HL-60 (cell line): ENCODE measurements at places on chromosomes 1 and 21.

- DNase-seq = no peak
These were observed 20.5 kb upstream of the FRRS1 start for GRCh38 chr1:99786751-99787501.

- no peak for DNase-seq
These were observed 83.9 kb downstream of the ST6GALNAC5 start for GRCh38 chr1:76951153-76951552.

DNA sequence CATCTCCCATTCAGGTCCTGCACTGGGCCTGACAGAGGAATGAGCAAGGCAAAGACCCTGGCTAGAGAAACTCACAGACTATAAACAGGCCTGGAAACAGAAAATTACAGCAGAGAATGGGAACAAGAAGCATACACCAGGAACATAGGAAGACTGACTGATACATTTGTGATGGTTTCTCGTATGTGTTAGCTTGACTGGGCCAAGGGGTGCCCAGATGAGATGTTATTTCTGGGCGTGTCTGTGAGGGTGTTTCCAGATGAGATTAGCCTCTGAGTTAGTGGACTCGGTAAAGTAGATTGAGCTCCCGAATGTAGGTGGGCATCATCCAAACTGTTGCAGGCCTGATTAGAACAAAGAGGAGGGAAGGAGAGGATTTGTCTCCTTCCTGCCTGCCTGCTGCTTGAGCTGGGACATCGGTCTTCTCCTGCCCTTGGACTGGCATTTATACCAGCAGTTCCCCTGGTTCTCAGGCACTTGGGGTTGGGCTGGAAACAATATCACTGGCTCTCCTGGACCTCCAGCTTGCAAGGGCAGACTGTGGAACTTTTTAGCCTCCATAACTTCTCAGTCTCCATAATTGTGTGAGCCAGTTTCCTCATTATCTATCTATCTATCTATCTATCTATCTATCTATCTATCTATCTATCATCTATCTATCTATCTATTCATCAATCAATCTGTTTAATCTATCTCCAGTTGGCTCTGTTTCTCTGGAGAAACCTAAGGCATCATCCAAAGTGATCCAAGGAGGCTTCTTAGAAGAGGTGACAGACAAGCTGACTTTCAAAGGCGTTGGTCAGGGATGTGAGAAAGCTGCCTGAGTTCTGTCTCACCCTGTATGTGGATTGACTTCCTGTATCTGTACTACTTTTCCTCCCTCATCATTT lies 9.7 kb upstream of the FOXO6 start:
- DNase-seq = no peak

GRCh38 chr1:21927533-21928237 lies 9.4 kb downstream of the HSPG2 start:
- no peak for DNase-seq

DNA sequence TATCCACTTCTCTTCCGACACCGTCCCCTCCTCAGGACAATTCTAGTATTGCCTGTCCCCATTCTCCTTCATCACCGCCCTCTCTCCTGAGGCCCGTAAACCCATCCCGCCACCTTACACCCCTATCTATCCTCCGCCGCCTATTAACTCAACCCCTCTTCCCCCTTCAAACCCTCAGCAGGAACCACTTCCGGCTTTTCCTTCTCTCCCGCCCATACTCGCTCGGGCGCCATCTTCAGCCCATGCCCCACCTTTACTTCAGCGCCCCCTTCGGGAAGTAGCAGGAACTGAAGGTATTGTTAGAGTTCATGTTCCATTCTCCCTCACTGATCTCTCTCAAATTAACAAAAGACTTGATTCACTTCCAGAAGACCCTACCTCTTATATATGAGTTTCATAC lies 31.6 kb downstream of the VN1R5 start:
- no peak for DNase-seq

DNA sequence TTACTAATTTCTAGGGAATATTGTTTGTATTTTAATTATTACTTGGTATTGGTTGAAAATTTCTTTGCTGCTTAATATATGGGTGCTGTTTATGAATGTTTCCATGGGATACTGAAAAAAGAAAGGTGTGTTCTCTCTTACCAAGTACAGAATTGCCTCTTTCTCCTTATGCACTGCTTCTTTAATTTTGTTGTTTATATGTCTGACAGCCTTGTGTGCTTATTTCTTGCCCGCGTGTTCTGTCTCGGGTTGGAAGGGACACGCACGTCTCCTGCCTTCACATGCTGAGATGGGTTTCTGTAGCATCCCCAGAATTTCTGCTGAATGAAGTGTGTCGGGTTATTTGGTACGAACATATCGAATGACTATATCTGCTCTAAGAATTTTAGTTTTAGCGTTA lies 51.1 kb downstream of the AGPAT3 start:
- DNase-seq = no peak

- DNase-seq = no peak
These were observed 47.9 kb downstream of the SLC45A1 start for GRCh38 chr1:8365661-8366362.

DNA sequence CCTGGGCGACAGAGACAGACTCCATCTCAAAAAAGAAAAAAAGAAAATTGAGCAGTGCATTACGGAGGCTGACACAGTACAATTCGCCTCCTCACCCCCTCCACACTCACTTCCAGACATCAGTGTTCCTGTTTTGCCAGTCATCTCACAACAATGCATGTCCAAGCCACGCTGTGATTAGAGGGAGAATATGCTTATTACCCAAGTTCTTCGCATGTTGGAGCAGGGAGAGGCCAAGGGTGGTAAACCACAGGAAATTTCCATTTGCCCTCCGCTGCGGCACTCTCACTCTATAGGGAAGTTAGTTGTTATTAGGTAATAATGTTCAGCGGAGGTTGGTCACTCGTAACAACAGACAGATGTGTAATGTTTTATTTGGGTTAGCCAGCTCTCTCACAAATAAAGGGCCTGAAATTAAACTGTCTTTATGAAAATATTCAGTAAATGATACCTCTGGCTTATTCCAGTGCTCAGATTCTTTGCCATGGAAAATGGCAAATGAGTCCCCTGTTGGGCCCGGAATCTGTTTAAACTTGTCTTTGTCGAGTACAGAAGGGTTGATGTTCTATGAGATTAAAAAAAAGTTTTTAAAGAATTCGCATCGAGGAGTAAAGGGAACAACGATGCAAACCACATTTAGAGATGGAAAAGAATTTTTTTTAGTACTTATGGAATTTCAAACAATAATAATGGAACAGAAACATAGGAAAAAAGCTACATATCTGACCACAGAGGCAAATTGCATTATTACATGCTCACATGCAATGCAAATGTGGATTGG lies 33.1 kb downstream of the KCNJ15 start:
- DNase-seq = peak; percentile 98

GRCh38 chr1:52751589-52752483 lies 25.6 kb downstream of the ZYG11B start:
- DNase-seq = no peak

DNA sequence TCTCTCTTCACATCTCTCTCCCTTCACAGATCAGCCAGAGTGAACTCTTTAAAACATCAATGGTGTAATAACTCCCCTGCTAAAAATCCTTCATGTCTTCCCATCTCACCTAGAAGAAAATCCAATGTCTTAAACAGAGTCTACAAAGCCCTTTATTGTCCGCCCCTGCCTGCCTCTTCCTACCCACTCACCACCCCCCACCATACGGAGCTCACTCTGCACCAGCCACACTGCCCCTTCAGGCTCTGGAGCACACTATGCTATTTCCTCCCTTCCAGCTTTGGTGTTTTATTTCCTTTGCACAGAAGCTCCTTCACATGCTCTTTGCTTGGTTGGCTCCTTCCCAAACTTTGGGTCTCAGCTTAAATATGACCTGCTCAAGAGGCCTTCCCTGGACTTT lies 10.2 kb downstream of the CAMK1G start:
- no peak for DNase-seq

DNA sequence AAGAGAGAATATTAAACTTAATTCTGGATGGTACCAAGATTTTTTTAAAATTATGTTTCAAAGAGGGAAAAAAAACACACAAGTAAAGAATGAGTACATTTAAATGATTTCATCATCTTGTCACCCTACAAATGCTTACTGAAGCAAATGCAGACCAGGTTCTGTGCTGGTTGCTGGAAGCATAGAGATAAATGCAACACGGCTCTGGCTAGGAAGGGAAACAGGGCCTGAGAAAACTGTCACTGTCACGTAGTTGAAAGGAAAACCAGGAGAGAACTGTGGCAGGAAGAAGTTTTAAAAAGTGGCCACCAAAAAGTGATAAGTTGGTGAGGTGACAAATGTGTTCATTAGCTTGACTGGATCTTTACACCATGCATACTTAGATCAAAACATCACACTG lies 336.9 kb upstream of the NFIA start:
- no peak for DNase-seq

GRCh38 chr1:7495962-7496361 lies 275.1 kb upstream of the VAMP3 start:
- DNase-seq = no peak

DNA sequence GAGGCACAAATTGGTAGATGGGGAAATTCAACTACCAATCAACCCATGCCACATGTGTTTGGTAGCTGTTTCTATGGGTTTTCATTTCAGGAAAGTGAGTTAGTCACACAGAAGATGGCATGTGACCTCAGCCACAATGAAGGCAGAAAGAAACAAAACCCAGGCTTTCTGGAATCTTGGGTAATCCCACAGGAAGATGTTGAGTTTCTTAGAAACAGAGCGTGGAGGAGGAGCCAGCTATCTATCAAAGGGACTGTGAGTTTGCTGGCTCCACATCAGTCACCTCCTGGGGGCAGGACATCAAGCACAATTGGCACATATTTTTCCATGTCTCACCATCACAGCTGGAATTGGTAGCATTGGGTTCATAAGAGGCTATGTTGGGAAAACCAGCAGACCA lies 188.9 kb upstream of the PLXNA2 start:
- DNase-seq = no peak

DNA sequence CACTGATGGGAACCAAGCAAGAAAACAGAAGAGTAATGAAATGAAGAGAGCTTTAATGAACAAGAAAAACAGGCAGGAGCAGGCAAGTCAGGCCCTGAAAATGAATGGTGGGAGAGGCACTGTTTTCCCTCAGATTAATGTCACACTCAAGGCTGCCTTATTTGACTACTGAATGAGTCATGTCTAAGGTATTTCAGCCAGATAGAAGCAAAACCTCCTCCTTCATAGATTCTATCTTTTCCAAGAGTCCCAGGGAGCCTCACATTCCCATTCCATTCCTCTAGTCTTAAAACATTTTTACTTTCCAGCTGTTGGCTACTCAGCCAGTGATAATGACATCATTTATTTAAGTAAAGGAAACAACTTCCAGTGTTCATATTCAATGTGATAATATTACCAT lies 228.4 kb upstream of the NRIP1 start:
- DNase-seq = no peak

DNA sequence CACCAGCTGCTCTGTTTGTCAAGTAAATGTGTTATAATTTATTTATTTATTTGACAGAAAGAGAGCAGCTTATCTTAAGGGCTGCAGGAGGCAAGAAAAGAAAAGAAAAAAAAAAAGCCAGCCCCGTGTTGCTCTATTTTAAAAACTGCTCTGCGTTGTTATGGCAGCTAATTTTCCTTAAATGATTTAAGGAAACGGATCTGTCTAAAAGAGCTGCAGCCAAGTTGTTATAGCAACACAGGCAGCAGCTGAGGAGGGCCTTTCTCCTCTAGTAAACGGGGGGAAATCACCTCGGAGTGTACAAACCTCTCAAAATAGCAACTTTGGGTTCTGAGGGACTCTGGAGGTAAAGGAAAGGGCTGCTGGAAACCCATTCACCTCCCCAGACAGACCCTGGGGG lies 149.2 kb downstream of the BEND5 start:
- no peak for DNase-seq

- no peak for DNase-seq
These were observed 19.5 kb upstream of the RNF19B start for GRCh38 chr1:32984090-32984454.

DNA sequence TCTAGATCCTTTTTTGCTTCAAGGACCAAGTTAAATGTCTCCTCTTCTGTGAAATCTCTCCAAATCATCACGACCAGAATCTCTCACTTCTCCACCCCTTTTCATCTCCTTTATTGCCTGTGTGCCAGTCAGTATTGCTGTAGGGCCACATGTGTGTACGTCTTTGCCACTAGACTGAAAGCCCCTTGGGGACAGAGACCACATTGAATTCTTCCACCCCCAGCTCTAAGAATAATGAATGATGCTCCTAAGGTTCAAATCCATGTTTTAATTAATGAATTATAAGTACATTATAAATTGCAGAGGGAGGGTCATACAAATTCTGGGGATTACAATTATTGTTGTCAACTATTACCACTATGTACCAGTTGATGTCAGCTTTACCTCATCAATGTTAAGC lies 343.8 kb downstream of the USP25 start:
- DNase-seq = no peak

DNA sequence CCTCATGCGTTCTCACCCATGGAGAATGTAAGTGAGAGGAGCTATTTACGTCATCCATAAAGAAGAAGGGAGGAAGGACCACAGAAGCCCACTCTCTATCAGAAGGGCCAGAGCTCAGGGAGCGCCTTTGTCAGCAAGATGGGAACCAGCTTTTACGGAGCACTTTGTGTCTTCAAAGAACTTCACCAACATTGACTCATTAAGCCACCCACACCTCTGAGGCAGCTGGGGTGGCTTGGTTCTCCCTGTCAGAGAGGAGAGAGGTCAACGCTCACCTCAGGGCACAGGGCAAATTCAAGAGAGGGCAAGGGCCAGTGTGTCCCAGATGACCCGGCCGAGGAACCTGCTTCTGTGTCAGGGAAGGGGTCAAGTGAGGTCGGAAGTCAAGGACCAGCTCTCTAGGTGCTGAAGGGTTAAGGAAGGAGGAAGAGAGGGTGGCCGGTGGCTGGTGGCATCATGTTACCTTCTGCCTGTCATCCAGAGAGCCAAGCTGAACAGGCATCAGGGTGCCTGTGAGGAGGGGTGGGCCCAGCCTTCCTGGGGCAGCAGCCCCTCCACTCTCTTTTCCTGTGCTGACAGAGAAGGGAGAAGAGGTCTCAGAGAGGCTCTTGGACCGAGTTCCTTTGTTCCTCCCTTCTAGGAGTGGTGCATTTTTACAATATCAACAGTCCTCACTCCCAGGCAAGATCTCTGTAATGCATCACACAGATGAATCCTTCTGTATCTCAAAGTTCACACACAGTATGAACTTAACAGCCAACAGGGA lies 109.0 kb downstream of the ETS2 start:
- DNase-seq = no peak

DNA sequence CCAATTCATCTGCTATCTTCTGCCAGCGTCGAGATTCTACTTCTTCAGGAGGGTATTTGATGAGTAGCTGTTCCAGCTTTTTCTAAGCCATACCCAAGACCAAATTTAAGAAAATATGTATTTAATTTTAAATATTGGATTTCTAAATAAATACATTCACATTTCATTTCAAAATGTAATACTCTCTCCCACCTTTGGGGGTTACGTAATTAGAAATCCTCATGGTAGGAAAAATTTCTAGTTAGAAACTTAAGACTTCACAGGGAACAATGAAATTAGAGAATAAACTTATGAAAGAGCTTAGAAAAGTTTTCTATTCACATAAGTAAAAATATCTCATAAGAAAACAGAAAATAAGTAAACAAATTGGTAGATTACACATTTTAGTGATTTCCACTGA lies 102.9 kb downstream of the ZZZ3 start:
- no peak for DNase-seq
